ENCODE measurements at places on chromosomes 13 and 19.

- no peak overlapping the region for H3K27ac ChIP-seq
- no peaks in the 10 kb centered on the region for H3K36me3 ChIP-seq
- H3K4me3 ChIP-seq = no peak overlapping the region
- H3K4me1 ChIP-seq = no peaks in the 10 kb centered on the region
- DNase-seq = no peak
These were observed 247.7 kb upstream of the SLITRK1 start for GRCh38 chr13:84129966-84130365.

DNA sequence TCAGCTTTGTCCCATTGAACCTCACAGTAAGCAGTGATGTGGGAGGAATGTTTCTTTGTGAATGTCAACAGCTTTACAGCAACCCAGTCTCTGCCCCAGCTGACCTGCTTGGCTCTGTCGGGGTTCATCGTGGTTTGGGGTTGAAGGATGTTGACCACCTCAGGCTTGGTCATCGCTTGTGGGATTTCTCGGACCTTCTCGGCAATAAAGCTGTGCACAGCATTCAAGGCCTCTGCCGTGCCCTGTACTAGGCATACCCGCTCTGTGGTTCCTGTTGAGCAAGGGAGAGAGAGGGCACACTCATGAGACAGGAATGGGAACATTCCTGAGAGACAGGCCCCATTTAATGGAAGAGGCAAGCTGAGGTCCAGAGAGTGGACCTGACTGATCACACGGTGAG, 20.0 kb downstream of the NOVA2 start:
- no peaks in the 10 kb centered on the region for H3K36me3 ChIP-seq
- H3K27ac ChIP-seq = no peak overlapping the region
- DNase-seq = no peak

GRCh38 chr19:34145741-34146202, 26.5 kb upstream of the LSM14A start:
- no peaks in the 10 kb centered on the region for H3K36me3 ChIP-seq
- H3K27ac ChIP-seq = no peak overlapping the region
- no peaks in the 10 kb centered on the region for H3K4me1 ChIP-seq
- DNase-seq = no peak

DNA sequence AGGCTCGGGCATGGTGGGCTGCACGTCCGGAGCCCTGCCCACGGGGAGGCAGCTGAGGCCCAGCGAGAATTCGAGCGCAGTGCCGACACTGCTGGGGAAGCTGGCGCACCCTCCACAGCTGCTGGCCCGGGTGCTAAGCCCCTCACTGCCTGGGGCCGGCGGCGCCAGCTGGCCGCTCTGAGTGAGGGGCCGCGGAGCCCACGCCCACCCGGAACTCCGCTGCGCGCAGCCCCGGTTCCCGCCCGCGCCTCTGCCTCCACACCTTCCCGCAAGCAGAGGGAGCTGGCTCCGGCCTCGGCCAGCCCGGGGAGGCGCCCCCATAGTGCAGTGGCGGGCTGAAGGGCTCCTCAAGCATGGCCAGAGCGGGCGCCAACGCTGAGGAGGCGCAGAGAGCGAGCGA, 2080.4 kb downstream of the PCDH9 start:
- no peak for DNase-seq
- H3K4me1 ChIP-seq = no peaks in the 10 kb centered on the region
- no peak overlapping the region for H3K4me3 ChIP-seq

- no peak for DNase-seq
- no peak overlapping the region for H3K4me3 ChIP-seq
- H3K27ac ChIP-seq = peak overlapping the region; percentile 76
- H3K36me3 ChIP-seq = no peaks in the 10 kb centered on the region
These were observed 225.2 kb downstream of the FOXO1 start for GRCh38 chr13:40440990-40441820.

DNA sequence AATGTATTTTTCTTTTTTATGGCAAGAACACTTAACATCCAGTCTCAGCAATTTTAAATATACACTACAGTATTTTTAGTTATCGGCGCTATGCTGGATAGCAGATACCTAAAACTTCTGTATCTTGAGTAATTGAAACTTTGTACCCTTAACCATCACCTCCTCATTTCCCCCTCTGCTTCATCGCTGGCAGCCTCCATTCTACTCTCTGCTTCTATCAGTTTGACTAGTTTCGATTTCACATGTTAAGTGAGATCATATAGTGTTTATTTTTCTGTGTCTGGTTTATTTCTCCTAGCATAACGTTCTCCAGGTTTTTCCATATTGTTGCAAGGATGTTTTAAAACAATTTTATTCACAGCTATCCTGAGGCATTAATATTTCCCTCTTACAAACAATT, 340.8 kb upstream of the SLC10A2 start:
- H3K27ac ChIP-seq = no peak overlapping the region
- no peak overlapping the region for H3K4me3 ChIP-seq
- H3K27me3 ChIP-seq = no peaks in the 10 kb centered on the region
- no peaks in the 10 kb centered on the region for H3K4me1 ChIP-seq
- DNase-seq = no peak

DNA sequence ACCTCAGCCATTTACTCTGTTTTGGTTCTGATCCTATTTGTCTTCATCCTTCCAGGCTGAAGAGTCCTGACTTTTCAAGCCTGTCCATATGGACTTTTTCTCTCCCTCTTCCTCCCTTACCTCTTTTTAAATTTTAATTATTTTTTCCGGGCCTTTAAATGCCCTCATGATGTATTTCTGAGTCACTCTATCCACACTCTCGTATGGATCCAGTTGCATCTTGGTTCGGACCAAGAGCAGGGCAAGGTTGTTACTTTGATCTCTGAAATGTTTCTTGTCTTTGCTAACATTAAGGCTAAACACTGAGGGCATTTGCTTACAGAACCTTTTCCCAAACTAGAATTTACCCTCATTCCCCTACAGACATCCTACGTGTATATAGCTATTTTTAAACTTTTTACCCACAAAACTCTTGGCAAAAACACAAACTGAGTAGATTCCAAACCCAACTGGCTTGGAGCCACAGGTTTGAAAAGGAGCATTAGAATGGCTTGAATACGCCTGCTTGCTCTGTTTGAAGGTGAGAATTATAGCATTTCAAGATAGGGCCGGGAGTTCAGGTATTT, 47.4 kb upstream of the SERPINE3 start:
- H3K36me3 ChIP-seq = no peaks in the 10 kb centered on the region
- no peaks in the 10 kb centered on the region for H3K4me1 ChIP-seq
- no peak overlapping the region for H3K4me3 ChIP-seq
- no peaks in the 10 kb centered on the region for H3K27me3 ChIP-seq

DNA sequence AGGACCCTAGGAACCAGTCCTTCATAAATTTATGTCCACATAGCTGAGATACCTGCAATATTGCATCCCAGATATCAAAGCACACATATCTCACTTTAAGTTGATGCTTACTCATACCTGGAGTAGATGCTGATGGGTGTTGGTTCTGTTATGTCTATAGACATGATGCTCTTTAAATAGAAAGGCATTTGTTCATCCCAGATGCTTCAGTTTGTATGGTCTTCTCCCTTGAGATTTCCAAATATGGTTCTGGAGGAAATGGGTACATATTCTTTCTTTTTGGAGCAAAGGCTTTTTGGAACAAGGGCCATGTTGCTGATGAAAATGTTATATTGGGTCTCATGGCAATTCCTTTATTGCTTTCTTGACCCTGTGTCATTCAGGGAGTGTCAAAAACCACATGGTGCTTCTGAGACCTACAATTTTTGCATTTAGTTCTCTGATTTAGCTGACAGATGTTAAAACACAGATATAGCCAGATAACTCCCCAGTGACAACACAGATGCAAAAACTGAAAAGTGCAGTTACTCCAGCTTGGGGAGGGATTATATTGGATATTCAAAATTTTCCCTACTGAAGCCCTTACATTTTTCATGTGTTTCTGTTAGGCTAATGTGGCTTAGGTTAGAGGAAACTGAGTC, 211.4 kb downstream of the KCNRG start:
- no peaks in the 10 kb centered on the region for H3K27me3 ChIP-seq
- DNase-seq = no peak
- no peaks in the 10 kb centered on the region for H3K4me1 ChIP-seq
- H3K4me3 ChIP-seq = no peak overlapping the region
- no peak overlapping the region for H3K27ac ChIP-seq

DNA sequence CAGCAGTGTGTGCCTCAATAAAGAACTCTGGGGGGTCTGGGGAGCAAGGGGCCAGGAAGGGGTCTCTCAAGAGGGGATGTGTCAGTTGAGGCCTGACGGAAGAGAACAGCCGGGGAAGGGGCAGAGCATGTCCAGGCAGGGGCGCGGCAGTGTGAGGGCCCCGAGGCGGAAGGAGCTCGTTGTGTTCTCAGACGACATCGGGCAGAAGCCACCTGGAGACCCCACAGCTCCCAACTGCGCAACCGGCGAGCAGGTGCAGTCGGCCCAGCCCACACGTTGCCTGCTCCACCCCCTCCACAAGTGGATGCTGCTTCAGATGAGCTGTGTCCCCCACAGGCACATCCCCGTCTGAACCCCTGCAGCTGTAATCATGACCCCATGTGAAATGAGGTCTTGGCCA, 4.9 kb downstream of the CACTIN start:
- H3K36me3 ChIP-seq = peaks cover 39% of the 10 kb centered on the region
- DNase-seq = no peak
- no peak overlapping the region for H3K27ac ChIP-seq
- no peaks in the 10 kb centered on the region for H3K27me3 ChIP-seq

- H3K4me3 ChIP-seq = no peak overlapping the region
- H3K27ac ChIP-seq = no peak overlapping the region
- no peaks in the 10 kb centered on the region for H3K27me3 ChIP-seq
- H3K4me1 ChIP-seq = no peaks in the 10 kb centered on the region
- no peak for DNase-seq
These were observed 10.1 kb upstream of the INSL3 start for GRCh38 chr19:17831419-17831888.

GRCh38 chr19:9848762-9849161, 13.6 kb downstream of the PIN1 start:
- no peaks in the 10 kb centered on the region for H3K27me3 ChIP-seq
- no peaks in the 10 kb centered on the region for H3K4me1 ChIP-seq
- peaks cover 41% of the 10 kb centered on the region for H3K36me3 ChIP-seq
- no peak overlapping the region for H3K27ac ChIP-seq
- no peak for DNase-seq
- H3K4me3 ChIP-seq = no peak overlapping the region

- H3K4me3 ChIP-seq = no peak overlapping the region
- no peaks in the 10 kb centered on the region for H3K27me3 ChIP-seq
- H3K27ac ChIP-seq = no peak overlapping the region
- H3K36me3 ChIP-seq = no peaks in the 10 kb centered on the region
- no peak for DNase-seq
- no peaks in the 10 kb centered on the region for H3K4me1 ChIP-seq
These were observed 79.3 kb downstream of the FNDC3A start for GRCh38 chr13:49055021-49055420.

GRCh38 chr19:5282901-5283300, 57.7 kb downstream of the PTPRS start:
- no peak for DNase-seq
- H3K27me3 ChIP-seq = no peaks in the 10 kb centered on the region
- peaks cover 4% of the 10 kb centered on the region for H3K4me1 ChIP-seq
- H3K4me3 ChIP-seq = no peak overlapping the region

- DNase-seq = no peak
- H3K36me3 ChIP-seq = peaks cover 56% of the 10 kb centered on the region
- H3K27me3 ChIP-seq = no peaks in the 10 kb centered on the region
- peak overlapping the region; percentile 86 for H3K4me3 ChIP-seq
These were observed 586 bp downstream of the MRI1 start for GRCh38 chr19:13764821-13765394.

- H3K36me3 ChIP-seq = no peaks in the 10 kb centered on the region
- no peak overlapping the region for H3K27ac ChIP-seq
- H3K27me3 ChIP-seq = no peaks in the 10 kb centered on the region
- no peak for DNase-seq
These were observed 1.1 kb upstream of the SHC2 start for GRCh38 chr19:461721-462551.

DNA sequence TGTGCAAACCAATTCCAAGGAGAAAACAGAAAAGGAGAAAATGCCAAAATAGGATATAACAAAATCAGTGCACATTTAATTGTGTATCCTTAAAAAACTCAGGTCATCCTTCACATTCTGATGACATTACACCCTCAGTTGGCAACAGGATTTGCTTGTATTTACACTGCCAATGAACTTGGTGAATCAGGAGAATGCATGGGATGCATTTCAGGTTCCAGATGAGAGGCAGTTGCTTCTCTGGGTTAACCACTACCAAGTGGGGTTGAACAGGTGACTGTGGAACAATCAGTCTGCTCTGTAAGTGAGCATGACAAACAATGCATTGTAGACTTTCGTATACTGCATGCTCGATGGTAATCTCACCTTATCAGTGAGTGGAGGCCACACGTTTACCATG, 79.1 kb downstream of the STARD13 start:
- no peaks in the 10 kb centered on the region for H3K27me3 ChIP-seq
- H3K27ac ChIP-seq = peak overlapping the region; percentile 82
- H3K36me3 ChIP-seq = no peaks in the 10 kb centered on the region
- no peak overlapping the region for H3K4me3 ChIP-seq

- peak overlapping the region; percentile 85 for H3K27ac ChIP-seq
- H3K27me3 ChIP-seq = no peaks in the 10 kb centered on the region
- DNase-seq = no peak
- H3K36me3 ChIP-seq = no peaks in the 10 kb centered on the region
- H3K4me3 ChIP-seq = no peak overlapping the region
These were observed 20.0 kb downstream of the RAB20 start for GRCh38 chr13:110541526-110541920.

- H3K27me3 ChIP-seq = no peaks in the 10 kb centered on the region
- H3K4me1 ChIP-seq = no peaks in the 10 kb centered on the region
- H3K27ac ChIP-seq = no peak overlapping the region
- DNase-seq = no peak
- no peak overlapping the region for H3K4me3 ChIP-seq
These were observed 25.6 kb upstream of the CXCL17 start for GRCh38 chr19:42468273-42468796.

DNA sequence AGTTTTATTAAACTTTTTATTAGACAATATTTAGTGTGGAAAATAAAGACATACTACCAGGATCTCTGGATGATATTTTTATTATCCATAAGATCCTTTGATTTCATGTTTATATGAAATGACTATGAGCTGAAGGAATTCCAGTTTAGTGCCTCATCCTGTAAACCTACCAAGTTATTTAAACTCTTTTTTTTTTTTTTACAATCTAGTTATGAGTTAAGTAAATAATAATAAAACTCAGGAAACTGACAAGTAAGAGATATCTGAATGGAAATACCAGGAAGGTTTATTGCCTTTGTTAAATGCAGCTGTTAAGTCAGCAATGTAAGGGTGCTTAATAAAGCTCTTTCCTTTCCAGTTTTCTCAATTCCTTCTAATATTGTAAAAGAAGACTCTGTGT, 53.9 kb downstream of the RXFP2 start:
- no peaks in the 10 kb centered on the region for H3K27me3 ChIP-seq
- no peak for DNase-seq
- H3K36me3 ChIP-seq = no peaks in the 10 kb centered on the region
- no peaks in the 10 kb centered on the region for H3K4me1 ChIP-seq
- no peak overlapping the region for H3K4me3 ChIP-seq

GRCh38 chr19:52658595-52658994, 20.4 kb upstream of the ZNF83 start:
- H3K4me1 ChIP-seq = no peaks in the 10 kb centered on the region
- no peak overlapping the region for H3K4me3 ChIP-seq
- DNase-seq = no peak
- H3K27ac ChIP-seq = no peak overlapping the region

All from ascending aorta (tissue), 2 donors.